ENCODE measurements at places on chromosomes 2 and 18.

DNA sequence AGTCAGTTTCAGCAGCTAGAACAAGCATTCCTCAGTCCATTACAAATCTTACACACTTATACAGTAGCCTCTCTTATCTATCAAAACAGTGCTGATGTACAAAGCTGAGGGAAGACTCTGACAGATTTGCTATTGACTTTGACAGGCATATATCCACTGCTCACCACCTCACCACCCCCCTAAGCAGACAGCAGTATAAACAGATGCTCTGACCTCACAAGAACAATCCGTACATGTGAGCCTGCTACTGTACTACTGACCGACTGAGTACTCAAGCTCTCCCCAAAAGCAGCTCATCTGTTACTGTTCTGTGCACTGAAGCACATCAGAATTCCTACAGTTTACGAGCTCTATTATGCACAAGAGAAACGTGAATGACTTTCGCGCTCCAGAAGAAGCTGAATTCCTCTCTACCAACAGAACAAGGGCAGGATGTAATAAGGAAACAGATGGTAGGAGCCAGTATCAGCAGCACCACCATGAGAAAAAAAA lies 95.6 kb upstream of the PDE1A start:
- DNase-seq = no peak

DNA sequence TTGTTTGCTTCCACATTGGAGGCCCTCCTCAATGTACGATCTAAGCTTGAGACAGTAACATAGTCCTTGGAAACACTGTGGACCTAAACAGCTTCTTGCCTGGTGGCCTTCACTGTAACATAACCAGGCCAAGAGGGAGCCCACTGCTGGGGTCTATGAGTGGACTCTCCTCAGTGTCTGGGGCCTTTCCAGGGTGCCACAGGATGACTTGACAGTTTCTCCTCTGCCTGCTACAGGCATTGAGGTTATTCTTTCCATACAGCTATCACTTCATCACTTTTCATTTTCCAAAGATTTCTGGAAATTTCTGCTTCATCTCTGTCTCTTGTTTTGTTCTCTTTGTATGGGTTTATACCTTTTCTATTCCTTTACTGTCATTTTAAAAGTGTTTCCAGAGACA lies 11.3 kb downstream of the SCTR start:
- DNase-seq = no peak

DNA sequence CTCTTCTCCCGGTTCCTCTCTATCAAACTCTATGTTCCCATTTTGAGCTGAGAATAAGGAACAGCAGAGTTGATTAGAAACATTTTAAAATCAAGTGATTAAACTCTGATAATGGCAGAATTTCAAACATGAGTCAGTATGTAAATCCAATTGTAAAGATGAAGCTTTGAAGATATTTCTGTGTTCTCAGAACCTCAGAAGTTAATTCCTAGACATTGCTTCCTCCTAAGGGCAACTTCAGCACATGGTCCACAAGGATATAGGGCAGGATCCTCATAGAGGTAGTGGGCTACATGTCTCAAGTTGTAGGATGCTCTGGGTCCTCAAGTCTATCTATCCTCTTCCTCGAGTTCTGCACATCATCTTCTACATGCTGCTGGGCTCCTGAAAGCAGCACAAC lies 46.3 kb downstream of the QPCT start:
- no peak for DNase-seq

- DNase-seq = no peak
Measured at GRCh38 chr2:2777876-2778275, 446.8 kb upstream of the MYT1L start.

GRCh38 chr2:28702415-28702861 lies 49.2 kb upstream of the PPP1CB start:
- no peak for DNase-seq

- DNase-seq = no peak
Measured at GRCh38 chr18:56009411-56009810, 421.4 kb upstream of the TCF4 start.

DNA sequence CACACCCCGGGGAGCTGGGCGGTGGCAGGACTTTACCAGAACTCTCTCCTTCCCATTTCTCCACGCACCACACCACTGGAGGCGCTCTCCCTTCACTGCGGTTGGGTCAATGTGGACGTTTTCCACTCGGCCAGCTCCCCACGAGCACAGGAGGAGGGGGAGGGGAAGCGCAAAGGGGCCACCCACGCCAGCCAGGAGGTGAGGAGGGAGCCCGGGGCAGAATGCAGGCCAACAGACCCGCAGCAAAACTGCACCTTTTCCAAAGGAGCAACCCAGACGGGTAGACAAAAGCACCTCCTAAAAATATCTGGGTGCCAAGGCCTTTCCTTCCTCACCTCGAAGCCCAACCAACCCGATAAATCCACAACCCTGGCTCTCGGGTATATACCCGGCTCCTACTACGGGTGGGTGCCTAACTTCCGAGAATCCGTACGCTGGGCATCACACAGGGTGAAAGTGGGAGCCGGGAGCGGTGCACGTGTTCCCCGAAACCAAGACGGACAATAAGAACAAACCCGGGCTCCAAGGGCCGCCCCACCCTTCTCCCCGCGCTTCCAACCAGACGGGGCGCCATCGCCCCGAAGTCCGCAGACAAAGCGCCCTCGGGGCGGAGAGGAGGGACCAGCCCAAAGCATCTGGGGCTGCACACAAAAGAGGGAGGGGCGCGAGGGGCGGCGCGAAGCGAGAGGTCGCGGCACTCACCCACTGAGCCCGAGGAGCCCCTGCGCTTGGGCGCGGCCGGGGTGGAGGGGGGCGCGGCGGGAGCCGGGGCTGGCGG lies 1.0 kb downstream of the RTN4 start:
- peak; percentile 67 for DNase-seq

DNA sequence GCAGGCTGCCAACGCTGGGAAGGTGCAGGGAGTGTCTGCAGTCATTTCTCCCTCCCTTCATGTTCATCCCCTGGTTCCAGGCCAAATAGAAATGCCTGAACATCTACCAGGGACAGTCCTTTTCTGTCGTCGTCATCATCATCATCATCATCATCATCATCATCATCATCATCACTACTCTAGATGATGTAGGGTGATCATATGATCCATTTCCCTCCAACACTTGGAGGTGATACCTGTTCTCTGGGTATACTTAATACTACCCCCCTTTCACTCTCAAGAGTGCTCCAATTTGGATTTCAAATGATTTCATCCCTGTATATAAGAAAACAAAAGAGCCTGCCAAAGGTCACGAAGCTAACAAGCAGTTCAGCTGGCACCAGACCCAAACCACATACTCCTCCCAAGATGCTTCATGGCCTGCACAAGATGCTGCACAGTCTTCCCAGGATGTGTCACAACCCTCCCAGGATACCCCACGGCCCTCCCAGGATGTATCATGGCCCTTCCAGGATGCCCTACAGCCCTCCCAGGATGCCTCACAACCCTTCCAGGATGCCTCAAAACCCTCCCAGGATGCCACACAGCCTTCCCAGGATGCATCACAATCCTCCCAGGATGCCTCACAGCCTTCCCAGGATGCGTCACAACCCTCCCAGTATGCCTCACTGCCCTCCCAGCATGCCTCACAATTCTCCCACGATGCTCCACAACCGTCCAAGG lies 257.9 kb downstream of the DYSF start:
- DNase-seq = no peak

DNA sequence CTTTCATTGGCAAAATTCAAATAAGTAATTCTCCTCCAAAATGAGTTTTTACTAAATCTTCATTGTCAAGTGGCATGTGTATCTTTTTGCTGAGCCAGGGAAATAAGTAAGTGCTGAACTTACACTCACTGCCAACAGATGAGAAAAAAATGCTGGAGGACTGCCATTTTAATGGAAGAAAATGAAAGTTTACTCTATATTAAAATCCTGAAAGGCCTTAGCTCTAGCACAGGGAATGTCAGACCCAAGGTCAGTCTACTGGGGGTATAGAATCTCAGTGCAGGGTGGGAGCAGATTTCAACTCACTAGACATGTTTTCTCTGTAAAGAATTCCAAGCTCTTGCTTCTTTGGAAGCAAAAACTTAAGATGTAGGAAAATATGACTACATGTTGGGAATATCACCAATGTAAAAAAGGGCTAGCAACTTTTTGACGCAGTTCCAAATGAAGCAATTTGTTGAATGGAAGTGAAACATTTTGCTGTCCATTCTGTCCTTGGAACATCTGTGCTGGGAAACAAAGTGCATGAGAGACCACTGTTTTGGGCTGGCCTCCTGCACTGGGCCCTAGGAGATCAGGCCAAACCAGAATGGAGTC lies 127.0 kb downstream of the ST6GAL2 start:
- DNase-seq = no peak

GRCh38 chr2:224987733-224988132 lies 54.5 kb downstream of the DOCK10 start:
- DNase-seq = no peak

- DNase-seq = no peak
Measured at GRCh38 chr2:208363485-208363884, 43.1 kb upstream of the PTH2R start.

DNA sequence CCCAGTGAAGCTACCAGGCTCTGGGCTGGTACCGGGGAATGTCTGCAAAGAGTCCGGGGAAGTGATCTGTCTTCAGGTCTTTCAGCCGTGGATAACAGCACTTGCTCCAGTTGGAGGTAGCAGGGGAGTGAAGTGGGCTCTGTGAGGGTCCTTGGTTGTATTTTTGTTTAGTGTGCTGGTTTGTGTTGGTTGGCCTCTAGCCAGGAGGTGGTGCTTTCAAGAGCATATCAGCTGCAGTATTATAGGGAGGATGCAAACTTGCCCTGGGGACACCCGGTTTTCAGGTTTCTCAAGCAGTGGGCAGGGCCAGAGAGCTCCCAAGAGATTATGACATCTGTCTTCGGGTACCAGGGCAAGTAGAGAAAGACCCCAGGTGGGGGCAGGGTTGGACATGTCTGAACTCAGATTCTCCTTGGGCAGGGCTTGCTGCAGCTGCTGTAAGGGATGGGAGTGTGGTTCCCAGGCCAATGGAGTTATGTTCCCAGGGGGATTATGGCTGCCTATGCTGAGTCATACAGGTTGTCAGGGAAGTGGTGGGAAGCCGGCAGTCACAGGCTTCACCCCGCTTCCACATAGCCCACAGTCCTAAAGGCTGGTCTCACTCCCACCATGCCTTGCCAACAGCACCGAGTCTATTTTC lies 34.4 kb downstream of the ACAA2 start:
- no peak for DNase-seq

- no peak for DNase-seq
Measured at GRCh38 chr2:218065239-218066006, 3.6 kb upstream of the RUFY4 start.

DNA sequence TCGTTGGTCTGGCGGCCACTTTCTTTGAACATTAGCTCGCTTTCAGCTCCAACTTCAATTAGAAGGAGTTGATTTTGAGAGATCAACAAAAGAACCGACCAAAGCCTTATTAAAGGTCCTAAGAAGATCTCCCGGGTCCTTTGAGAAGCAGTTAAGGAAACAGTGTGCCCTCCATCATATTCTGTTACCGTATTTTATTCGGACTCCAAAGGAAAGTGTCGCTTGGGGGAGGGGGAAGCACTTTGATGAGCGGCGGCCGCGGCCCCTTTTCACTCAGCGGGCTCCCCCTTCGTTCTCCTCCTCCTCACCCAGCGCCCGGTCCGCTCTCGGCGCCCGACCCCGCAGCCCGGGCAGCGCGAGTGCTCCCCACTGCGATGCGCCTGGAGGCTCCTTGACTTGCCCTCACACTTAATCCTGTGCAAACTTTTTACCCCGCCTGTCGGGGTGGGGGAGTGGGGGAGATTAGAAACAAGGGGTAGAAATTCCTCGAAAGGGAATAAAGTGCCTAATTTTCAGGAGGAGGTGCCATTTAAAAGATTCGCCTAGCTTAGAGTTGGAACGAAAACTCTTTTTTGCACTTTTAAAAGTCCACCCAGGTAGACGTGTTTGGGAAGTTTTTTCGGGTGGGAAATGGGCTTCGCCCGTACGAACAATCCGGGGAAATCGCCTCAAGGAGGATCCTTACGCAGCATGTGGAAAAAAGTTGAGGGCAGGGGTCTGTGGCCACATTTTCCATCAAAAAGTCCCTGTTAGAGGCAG lies 1.2 kb upstream of the OTX1 start:
- DNase-seq = no peak
